Stimulated activated CD4-positive, alpha-beta T cell treated with anti-CD3 and anti-CD28 coated beads, Interleukin-1b, Interleukin-23, amount 100 ng/mL, for 4 hours (primary cell): ENCODE measurements at places on chromosomes 11 and 22.

DNA sequence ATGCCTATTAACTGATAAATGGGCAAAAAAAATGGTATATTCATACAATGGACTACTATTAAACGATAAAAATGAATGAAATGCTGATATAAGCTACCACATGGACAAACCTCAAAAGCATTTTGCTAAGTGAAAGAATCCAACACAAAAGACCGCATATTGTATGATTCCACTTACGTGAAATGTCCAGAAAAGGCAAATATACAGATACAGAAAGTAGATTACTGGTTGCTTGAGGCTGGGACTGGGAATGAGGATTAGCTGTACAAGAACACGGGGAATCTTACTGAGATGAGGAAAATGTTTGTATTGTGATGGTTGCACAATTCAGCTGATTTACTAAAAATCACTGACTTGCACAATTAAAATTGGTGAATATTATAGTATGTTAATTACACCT, 8.8 kb downstream of the SCUBE2 start:
- DNase-seq = no peak

GRCh38 chr22:49676230-49676629, 151.4 kb downstream of the BRD1 start:
- DNase-seq = no peak

DNA sequence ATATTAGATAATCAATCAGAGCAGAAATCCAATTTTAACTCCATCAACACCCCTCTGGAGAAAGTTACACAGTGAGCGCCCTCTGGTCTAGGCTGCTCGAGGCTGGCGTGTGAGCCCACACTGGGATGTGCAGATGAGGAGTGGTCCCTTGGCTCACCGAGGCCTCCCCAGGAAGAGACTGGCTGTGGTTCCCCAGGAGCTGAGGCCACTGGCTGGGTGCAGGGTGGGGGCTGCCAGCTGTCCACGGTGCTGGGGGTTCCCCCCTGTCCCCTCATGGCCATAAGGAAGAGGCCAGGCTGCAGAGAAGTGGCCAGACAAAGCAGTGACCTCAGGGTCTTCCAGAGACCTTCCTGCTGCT, 750.7 kb downstream of the BRD1 start:
- no peak for DNase-seq

DNA sequence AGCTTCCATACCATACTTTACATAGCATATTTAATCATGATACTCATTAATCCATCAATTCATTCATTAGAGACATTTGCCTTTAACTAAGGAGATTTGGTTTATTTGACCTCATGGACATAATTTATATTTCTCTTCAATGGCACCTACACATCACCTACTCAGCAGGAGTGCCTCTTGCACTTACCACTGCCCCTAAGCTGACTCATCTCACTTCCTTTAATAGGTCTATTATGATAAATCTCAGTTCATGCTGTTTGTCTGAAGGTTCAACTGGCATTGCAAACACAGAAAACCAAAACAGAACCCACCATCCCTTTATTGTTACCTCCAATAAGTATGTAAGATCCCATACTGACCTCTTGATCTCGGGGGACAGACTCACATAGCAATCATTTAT, 186.7 kb downstream of the LUZP2 start:
- DNase-seq = no peak

DNA sequence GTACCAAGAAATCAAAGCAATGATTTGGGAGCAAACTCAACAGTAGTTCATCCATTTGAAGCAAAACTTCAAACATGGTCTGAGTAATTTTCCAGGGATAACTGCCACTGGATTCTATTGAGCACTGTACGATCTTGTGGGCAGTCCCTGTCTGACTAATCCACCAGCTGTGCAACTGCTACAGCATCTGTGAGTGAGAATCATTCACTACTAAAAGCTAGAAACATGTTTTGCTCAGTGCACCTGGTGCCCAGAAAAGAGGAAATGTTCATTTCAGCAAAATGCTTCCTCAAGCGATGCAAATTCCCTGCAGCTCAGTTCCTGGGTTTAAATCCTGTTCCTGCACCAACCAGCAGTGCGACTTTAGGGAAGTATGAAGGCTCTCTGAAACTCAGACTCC, 1077.9 kb downstream of the DLG2 start:
- DNase-seq = no peak

DNA sequence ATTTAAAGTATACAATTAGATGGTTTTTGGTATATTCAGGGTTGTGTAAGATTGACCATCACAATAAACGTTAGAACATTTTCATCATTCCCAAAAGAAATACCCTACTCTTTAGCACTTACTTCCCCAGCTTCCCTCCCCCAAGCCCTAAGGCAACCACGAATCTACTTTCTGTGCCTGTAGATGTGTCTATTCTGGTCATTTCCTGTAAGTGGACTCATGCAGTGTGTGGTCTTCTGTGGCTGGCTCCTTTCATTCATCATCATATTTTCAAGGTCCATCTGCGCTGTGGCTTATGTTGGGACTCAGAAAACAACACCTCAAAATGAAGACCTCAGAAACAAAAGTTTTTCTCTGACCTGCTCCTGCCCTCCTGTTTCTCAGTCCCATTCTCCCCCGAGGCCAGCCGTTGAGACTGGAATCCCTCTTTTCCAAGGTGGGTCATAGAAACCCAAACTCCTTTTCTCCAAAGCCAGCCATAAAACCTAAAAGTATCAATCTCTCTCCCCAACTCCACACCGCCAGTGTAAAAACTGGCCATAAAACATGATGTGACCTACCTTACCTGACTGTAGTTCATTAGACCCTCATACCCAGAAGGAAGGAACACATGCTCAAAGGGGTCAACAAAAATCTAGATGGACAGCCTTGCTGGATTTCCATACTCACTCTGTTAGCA, 12.9 kb upstream of the TMPRSS13 start:
- DNase-seq = no peak

DNA sequence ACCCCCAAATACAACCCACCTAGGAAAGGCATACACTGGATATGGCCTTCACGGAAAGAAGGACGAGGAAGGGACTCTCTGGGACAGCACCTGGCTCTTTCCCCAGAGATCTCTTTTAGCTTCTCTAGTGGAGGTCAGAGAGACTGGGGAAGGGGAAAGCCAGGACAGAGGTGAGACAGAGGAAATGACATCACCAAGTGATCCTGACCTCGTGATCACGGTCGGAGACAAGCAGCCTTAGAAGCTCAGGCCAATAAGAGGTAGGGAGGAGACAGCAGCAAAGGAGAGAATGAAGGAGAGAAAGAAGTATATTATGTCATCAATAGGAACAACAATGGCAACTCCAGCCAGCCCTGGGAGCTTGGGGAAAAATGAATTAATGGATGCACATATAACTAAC, 15.4 kb upstream of the TMPRSS13 start:
- no peak for DNase-seq

DNA sequence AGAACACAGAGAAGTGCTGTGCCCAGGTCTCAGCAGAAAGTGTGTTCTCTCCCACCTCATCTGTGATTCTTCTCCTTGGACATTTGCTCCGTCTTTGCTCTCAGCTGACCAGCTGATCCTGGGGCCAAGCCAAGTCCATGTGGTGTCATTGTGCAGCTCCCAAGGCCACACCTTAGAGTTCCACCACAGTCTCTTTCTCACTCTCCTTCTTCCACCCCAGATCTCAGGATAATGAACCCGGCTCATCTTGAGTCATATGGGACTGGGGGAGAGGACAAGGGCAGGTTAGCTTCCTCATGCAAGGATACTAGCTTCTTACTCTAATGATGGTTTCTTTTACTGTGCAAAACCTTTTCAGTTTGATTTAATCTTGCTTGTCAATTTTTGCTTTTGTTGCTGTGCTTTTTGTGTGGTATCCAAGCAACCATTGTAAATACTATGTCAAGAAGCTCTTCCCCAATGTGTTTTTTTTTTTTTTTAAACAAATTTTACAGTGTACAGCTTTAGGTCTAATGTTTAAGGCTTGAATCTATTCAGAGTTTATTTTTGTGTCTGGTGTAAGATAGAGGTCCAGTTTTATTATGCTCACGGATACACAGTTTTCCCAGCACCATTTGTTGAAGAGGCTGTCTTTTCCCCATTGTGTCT, 75.0 kb upstream of the OR4B1 start:
- DNase-seq = no peak

DNA sequence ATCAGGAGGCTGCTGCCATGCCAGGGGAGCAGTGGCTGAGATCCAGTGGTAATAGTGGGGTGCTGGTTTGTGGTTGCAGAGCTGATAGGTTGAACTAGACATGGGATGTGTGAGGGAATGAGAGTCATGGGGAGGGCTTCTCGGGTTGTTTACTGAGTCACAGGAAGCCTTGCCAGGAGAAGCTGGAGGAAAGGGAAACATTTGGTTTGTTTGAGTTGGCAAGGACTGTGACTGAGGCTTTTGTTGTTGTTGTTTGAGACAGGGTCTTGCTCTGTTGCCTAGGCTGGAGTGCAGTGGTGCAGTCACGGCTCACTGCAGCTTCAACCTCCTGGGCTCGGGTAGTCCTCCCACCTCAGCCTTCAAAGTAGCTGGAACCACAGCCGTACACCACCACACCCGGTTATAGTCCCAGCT, 49.3 kb downstream of the CABIN1 start:
- DNase-seq = no peak

GRCh38 chr11:70570693-70571395, 172.5 kb downstream of the CTTN start:
- no peak for DNase-seq
